ENCODE measurements at places on chromosomes 3 and 15. TPM values are rescaled to one million over a fixed set of nuclear protein-coding genes. Genes with fewer than 3 reads are reported as not detected.

EAF2 gene
- 7.1 TPM for total RNA-seq

SCN11A gene
- 0.71 TPM for total RNA-seq

PATL2 gene
- 2.9 TPM for total RNA-seq

C3orf33 gene
- total RNA-seq: 6.2 TPM

TMEM212 gene
- not detected for total RNA-seq

GPR27 gene
- 6.0 TPM for total RNA-seq

PFN2 gene
- 75.8 TPM for total RNA-seq

SPINK8 gene
- total RNA-seq: not detected

GUCA1C gene
- not detected for total RNA-seq

SLC38A3 gene
- 2.5 TPM for total RNA-seq

CFAP100 gene
- total RNA-seq: 1.5 TPM

HDAC11 gene
- total RNA-seq: 38.8 TPM

NR2E3 gene
- not detected for total RNA-seq

Data from sciatic nerve (tissue), 2 donors.